Activated naive CD4-positive, alpha-beta T cell (primary cell): ENCODE measurements at places on chromosomes 7 and 10.

DNA sequence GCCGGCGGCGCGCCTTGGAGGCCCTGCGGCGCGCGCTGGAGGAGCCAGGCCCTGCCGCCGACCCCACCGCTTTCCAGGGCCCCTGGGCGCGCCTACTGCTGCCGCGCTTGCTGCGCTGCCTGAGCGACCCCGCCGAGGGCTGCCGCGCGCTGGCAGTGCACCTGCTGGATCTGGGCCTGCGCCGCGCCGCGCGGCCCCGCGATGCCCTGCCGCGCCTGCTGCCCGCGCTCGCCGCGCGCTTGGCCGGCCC lies 280 bp downstream of the DNAAF5 start:
- no peak for DNase-seq

DNA sequence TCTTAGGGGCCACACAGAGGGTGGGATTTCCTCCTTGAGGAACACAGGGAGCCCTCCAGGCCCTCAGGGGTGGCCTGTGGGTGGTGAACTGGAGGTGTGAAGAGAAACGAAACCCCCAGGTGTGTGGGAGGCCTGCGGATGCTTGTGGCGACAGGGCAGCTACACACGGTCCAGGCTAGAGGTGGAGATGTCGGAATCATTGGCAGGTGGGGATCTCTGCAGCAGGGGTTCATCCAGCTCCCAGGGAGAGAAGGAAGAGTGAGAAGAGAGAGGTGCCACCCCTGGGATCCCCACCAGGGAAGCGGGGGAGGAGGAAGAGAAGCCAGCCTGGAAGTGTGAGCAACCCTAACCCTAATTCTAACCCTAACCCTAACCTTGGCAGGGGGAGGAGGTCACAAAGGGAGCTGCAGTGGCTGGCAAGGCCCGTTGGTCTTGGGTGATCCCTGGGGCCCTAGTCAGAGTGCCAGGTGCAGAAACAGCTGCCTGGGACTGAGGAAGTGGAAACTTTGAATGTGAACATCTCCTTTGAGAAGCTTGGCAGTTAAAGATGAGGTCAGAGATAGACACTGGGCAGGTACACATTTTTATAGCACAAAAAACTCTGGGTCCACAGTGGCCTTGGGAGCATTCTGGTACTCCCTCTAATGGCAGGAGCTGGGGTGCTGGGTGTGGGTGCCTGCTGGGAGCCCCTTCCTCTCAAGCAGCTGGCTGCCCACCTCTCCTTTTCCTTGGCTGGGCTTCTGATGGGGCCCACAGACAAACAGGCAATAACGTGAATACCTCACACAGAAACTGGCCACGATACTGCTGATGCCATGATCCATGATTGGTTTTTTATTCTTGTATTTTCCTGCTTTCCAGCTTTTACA lies 6.8 kb upstream of the AEBP1 start:
- no peak for DNase-seq

- DNase-seq = no peak
Observed at GRCh38 chr10:97005349-97005748, 173.3 kb downstream of the LCOR start.

- no peak for DNase-seq
Observed at GRCh38 chr7:234051-234707, 41.8 kb downstream of the FAM20C start.

- no peak for DNase-seq
Observed at GRCh38 chr7:81235997-81236396, 317.1 kb upstream of the SEMA3C start.

DNA sequence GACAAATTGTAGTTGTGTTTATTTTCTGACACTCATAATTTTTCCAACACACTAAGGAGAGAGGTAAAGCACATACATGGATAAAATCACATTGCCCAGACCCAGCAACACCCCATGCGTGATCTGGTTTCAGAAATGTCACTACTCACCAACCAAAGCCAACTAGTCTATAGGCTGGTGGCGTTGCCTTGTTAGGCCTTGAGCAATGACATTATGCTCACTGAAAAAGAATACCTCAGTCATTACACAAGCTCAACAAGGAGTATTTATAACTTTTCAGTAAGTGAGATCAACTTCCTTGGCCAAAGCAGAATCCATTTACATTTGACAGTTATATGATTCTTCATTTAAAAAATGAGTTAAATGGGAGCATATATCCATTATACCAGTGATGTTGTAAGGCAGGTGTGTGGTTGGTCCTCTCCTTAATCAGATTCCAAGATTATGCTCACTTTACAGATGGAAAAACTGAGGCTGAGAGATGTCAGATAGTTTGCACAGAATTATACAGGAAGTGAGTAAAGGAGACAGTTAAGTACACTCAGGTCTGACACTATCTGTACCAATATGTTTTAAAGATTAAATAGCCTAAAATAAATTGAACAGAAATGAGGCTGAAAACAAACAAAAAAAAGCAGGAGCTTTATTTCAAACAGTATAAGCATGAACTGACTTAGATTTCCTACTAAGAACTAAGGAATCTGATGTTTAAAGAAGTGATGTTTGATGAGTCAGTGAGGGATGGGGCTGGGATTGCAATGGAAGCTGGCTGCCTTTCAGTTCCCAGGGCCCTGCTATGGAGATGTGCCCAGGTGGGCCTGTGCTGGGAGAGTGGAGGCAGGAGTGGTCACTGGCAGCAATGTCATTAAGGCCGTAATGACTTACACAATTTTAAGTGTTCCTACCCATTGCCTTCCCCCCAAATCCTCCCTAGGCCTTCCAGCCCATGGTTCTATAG lies 118.3 kb downstream of the RAPGEF5 start:
- DNase-seq = no peak

DNA sequence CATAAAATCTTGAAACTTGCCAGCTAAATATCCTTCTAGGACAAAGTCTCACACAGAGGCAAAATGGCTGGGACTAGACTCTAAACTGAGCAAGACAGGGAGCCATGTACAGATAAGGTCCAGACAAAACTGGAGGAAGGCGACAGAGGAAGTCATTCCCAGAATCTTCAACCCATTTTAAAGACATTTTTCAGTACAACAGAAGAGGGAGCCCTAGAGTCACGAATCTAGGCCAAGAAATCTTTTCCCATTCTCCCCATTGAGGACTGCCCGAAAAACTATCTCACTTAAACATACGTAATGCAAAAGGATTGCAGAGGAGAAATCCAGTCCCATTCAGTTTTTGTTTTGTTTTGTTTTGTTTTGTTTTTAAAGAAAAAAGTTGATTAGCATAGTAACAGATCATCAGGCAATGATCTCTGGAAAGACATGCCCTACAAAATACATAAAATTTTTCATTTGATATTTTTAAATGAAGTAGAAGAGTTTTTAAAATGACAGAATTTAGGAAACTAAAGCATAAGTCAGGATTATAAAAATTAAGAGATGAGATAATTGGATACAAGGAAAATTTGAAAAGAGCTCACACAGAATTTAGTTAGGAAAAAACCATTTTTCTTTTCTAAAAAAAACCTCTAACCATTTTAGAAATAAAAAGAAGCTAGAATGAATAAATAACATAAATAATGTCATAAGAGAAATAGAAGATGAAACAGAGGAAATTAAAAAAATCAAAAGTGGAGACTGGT lies 16.9 kb upstream of the PRF1 start:
- no peak for DNase-seq

DNA sequence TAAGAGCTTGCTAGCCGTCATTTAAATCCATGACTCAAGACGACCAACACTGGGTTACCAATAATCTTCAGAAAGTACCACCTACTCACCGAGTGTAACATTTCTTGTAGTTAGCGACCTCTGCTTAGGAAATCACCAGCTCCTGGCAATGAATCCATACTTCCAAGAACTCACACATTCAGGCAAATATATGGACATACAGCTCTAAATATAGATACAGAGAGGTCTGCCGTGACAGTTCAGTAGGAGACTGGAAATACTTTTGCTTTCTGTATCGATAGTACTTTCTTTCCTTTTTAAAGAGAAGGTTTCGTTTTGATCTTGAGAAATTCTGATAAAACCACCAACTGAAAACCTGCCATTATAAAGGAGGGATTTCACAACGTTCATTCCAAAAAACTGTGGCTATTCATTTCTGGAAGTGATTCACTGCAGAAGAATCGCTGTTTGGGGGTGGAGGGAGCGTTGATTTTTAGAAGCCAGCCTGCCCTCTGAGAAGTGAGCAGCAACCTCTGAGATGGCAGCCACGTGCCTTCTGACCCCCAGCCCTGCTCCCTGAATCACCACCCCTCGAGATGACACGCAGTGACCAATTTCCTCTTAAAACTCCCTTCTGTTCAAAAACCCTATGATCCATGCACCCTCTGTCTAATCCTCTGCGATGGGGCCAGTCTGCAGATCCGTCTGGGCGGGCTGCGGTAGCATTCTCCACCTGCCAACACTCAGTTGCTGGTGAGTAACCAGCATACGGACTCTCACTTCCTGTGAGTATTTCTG lies 179.0 kb upstream of the KLF14 start:
- DNase-seq = peak; percentile 47

- DNase-seq = no peak
Observed at GRCh38 chr10:127372361-127372760, 176.0 kb upstream of the INSYN2A start.

DNA sequence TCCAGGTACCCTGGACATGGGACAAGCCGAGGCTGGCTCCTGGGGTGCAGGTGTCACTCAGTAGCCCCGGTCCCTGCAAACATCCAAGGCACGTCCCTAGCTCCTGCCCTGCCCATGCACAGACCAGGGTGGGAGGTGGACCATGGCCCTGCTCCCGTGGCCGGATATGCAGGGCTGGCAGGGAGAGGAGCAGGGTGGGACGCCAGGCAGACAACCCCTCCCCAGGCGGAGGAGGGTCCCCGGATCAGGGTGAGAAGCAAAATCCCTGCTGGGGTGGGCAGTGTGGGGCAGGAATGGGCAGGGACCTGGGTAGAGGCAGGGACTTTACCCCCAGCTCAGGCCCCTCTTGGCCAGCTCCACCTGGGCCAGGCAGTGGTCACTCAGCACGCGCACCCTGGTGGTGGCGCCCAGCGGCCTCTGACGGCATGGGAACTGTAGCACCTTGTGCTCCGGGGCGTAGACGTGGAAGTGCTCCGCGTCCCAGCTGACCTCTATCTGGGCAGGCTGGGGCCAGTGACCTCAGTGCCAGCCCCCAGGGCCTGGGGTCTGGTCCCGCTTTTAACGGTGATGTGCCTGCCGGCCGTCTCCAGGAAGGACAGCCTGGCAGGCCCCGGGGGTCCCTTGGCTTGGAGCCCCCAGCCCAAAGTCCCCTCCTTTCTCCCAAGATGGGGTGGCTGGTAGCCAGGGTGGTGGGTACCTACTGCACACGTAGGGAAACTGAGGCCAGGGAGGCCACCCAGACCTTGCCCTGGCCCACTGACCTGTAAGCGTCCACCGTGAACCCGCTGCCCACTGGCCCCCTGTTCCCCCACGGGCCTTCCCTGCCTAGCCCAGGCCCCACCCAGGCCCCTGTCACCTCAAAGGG lies 1.2 kb downstream of the GRIFIN start:
- DNase-seq = no peak

- DNase-seq = no peak
Observed at GRCh38 chr10:100524206-100524605, 4.5 kb upstream of the SEC31B start.

DNA sequence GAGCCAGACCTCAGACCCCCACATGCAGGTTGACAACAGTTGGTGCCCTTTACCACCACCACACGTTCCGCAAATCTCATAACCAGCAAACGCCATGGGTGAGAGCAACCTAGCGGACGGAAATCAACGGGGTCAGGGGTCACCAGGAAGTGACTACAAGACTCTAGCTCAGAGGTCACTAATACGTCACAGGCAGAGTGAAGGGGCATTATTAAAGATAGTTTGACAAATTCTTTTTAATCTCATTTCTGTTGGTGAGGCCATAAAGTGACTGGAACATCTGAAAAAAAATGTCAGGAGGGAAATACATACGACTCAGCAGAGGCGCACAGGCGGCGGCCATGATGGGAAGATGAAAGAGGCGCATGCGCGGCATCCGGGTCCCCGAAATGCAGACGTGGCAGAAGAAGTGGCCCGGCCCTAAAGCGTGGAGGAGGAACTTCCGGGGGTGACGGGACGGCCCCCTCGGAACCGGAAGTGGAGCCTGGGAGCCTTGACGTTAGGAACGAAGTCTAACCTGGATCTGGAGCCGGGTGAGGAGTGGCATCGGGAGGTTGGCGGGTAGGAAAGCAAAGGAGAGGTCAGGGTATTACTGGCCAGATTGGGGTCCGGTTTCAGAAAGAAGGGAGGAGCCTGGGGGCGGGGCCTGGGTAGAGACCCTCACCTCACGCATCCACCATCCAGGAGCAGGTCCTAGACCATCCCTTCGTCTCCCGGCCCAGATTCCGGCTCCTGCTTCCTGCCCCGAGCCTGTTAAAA lies at the start of gene SEC24C:
TSS of gene SEC24C (plus strand) at position 468 of the 759 bp plus-strand sequence. CDS start 2,461 bp downstream, outside the sequence.
- DNase-seq = peak; percentile 90

DNA sequence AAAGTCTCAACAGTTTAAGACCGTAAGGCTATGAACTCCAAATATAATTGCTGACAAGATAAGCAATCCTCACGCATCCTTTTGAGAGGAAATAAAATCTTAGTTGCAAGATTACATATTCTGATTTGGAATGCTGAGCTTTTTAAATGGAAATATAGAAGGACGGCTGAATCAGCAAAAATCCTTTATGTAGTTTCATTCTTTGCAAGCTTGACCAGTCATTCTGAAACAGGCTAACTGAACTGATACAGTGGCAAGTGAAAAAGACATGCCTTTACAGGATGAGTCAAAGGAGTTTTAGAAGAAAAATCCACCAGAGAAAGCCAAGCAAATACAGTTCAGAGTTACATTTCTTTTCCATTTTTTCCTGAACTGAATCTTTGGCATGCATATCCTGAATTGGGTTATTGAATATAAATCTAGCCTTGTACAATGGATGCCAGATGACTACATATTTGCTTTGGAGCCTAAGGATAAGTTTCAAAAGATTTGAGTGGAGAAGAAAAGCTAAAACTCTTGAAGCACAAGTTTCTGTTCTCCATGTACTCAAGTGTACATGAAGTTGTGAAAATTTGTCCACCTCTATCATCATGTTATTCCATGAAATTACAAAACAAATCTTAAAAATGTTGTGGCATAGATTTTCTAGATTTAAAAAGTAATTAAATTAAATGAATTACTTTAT lies 4.4 kb downstream of the VIM start:
- no peak for DNase-seq

- no peak for DNase-seq
Observed at GRCh38 chr10:59631237-59631636, 78.4 kb downstream of the SLC16A9 start.

- DNase-seq = no peak
Observed at GRCh38 chr10:17202999-17203398, 1.5 kb upstream of the TRDMT1 start.

DNA sequence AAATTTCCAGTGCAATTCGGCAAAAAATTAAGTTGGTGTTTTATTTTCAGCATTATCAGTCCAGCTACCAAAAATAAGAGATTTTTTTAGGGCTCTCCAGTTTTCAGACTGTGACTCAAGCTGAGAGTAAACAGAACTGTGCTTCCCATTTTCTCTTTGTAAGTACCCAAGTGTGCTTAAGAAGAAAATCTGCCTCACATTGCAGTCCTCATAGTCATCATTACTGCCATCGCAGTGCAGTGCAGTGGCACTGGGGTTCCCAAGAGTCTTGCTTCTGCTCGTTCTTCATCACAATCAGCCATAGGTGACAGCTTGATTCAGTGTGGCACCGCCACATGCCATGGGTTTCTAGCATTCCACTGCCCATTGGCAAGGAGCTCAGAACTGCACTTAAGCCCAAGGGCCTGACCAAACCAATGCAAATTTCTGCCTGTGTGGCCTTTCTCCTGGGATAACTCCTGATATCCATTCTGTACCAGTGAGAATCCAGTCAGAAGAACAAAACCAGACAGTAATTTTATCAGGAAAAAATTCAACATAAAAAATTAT lies 25.6 kb upstream of the ERCC6 start:
- DNase-seq = no peak

- DNase-seq = peak; percentile 21
Observed at GRCh38 chr10:69092959-69093850, 5.3 kb downstream of the SRGN start.

- DNase-seq = no peak
Observed at GRCh38 chr10:29533696-29534285, 101.0 kb downstream of the SVIL start.
